ENCODE measurements at places on chromosomes 1 and 21.

DNA sequence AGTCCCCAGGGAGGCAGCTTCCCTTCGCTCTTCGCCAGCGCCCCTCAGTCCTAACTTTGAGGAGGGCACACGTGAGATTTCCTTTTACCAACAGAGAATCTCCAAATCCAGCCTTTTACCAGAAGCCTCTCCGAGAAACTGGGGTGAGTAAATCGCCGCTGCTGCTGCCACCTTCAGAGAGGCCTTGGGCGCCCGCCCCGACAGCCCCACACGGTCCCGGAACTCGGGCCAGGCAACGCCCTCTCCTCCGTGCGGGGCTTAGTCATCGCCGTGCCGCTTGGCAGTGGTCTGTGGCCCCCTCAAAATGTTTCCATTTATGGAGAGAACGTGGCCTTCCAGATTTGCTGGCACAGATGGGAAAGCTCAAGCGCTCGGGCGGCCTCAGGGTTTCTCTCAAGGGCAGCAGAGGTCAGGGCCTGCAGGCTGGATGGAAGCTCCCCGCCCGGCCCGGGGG lies 41.4 kb upstream of the COL6A2 start:
- DNase-seq: no peak

DNA sequence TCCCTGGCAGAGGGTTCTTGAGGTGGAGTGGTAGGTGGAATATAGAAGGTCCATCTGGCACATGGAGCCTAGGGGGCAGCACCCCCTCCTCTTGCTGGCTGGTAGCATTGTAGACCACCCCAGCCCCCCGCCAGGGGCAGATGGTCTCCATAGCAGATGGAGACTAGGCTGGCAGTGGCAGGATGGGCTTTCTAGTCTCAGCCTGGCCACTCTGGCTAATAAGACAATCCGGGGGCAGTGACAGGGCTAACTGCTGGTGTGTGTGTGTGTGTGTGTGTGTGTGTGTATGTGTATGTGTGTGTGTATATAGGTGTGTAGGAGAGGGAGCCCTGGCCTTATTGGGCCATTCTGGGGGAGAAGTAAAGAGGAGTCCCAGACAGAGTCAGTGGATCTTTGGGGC lies 16.1 kb downstream of the UTP11 start:
- DNase-seq: no peak

DNA sequence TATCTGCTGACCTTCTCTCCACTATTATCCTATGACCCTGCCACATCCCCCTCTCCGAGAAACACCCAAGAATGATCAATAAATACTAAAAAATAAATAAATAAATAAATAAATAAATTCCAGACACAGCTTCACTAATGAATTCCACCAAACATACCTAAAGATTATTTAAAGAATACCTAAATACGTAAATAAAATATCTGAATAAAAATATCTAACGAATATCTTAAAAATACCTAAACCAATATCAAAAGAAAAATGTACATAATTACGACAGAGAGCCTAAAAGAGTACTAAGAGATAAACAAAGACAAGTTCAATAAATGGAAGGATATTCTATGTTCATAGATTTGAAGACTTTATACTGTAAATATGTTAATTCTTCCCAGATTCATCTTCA lies 132.5 kb downstream of the FAF1 start:
- DNase-seq: no peak

DNA sequence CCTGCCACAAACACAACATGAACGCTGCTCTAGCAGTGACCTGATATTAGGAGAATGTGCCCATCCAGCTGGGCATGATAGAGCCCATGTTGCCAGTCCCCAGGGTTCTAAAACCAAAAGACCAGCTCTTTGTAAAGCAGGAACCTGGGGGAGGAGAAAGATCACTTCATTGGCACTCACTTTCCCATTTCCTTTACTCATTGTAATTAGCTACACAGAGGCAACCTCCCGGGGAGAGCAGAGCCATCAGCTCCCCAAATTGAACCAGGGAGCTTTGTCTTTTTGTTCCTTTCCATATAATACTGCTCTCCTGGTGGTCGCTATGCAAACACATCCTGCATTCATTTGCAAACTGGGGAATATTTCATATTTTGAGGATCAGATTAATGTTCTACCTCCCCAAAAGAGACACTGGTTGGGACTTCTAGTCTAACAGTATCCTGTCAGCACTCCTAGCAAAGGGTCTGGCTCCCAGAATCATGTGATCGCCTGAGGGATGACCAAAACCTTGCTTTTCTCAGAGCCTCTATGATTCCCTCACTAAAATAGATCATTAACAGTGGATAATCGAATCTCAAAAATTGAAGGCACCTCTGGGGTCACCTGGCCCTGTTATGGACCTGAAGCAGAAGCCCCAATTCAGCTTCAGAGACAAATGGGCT lies 76.7 kb upstream of the CD1D start:
- no peak for DNase-seq

GRCh38 chr1:15001317-15001915 lies 152.1 kb upstream of the TMEM51 start:
- DNase-seq: no peak

DNA sequence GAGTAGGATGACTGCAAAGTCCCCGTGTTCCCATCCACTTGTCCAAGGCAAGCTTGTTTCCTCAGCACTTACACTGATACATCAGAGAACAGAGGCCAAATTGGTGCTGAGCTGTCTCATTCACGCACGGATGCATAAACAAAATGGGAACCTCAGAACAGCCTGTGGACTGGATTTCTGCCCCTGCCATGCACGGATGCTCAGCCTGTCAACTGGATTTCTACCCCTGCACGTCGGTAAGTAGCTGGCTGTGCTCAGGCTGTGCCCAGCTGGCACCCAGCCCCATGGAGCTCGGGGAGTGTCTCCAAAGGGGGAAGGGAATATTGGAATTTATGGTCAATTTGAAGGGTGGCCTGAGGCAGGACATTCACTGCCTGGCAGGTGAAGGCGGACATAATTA lies 40.8 kb upstream of the TMPRSS2 start:
- no peak for DNase-seq

GRCh38 chr1:214102907-214103306 lies 115.1 kb downstream of the PROX1 start:
- peak; percentile 31 for DNase-seq

DNA sequence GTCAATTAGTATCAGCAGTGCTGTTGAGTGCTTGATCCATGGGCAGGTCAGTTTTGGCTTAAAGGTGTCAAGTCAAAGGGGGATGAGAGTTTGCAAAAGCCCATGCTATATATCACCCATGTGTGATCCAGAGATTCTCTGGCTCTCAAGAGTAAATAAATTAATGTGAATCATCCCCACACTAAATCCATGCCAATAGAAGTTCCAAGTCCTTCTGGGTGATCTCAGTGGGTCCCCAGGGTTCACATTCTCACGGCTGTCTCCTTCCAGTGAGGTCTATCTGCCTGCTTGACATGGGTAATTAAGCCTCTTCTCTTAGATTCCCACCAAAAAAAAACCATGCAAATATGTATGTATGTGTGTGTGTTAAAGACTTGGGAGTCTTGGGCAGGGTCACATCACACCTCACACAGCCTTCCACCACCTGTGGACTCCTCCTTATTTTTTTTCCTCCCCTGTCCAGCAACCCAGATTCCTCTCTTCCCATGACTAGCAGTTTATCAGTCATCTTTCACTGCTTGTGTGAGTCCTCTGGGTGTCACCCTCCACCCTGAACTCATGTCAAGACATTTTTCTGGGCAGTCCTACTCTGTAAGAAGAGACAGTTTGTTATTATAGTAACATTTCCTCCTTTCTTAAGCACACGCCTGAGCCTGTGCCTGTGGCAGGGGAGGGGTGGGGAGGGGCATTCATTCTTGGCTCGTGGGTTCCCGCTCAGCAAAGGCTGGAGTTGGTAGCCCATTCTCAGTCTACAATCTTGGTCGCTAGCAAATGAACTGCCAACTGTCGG lies 14.3 kb upstream of the S100A11 start:
- DNase-seq: no peak

- no peak for DNase-seq
These were observed 8.9 kb downstream of the VSIG8 start for GRCh38 chr1:159853417-159854115.

- DNase-seq: no peak
These were observed 1.2 kb upstream of the S100A5 start for GRCh38 chr1:153541641-153542590.

GRCh38 chr1:212219679-212220463 lies 65.3 kb upstream of the PPP2R5A start:
- DNase-seq: peak; percentile 57

DNA sequence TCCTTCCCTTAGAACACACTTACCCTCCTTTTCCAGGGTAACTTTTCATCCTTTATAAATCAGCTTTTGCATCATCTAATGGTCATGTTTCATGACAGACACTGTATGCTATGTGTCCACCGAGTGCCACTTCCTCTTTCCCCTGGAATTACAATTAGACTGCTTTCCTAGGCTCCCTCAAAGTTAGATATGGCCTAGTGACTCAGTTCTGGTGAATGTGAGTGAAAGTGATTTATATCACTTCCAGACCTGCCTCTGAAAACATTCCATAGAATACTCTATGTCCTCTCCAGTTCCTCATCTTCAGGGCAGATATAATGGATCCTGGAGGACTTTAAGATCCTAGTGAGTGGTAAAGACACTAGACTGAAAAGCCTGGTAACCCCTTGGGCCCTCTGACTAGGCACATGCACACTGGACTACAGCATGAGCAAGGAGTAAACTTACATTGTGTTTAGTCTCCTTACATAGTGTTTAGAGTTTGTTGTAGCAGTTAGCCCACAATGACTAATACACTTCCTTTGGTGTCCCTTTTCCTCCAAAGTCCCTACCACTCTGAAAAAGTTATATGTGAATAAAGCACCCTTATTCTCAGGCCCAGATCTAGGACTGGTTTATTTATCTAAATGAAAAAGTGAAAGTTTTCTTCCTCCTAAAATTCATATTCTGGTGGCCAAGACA lies 59.3 kb downstream of the GPR88 start:
- peak; percentile 78 for DNase-seq

DNA sequence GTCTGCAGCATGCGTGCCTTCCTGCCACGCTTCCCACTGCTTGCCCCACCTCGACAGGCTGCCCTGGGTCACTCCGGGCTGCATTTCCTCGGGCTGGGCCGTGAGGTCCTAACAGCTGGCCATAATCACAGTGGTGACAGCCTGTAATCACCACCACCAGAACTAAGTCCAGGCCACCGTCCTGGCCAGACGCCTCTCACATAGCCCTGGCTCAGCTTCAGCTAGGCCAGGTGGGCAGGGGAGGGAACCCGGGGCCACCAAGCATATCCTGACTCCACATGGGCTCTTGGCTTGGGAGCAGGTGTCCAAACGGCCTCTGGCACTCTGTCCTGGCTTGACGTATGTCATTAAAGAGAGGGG lies 229.5 kb downstream of the TRABD2B start:
- no peak for DNase-seq

DNA sequence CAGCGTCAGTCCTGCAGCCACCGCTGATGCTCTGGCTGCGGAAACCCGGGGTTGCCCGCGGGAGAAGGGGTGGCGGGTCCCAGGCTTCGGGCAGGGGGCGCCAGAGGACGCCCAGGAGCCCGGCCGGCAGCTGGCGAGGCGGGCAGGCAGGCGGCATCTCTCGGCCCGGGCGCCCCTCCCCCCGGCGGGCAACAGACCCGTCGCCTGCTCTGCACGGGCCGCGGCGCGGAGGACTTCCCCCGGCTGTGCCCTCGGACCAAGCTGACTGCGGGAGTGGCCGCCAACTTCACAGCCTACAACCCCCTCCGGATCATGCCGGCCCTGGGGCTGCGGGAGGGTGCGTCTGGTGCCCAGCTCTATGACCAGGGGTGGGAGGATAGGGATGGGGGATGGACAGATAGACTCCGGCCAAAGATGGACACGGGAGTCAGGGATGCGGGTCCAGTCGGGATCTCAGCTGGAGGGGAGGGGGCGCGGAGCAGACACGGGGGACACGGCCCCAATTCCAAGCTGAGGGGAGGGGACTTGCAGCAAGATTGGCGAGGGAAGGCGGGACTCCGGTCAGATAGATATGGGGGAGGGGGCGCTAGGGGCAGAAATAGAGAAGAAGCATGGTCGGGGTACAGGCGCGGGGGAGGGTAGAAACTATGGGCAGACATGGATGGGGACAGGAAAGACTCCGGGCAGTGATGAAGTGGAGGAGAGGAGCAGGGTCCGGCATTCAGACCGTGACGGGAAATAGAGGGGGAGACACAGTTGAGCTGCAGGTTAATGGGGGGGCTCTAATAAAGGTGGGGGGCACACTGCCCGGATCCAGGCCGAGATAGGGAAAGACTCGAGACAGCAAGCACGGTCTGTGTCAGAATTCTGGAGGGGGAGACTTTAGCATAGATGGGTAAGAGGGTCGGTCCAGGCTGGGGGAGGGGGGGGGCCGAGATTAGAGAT lies 1.1 kb downstream of the ADGRB2 start:
- DNase-seq: no peak

DNA sequence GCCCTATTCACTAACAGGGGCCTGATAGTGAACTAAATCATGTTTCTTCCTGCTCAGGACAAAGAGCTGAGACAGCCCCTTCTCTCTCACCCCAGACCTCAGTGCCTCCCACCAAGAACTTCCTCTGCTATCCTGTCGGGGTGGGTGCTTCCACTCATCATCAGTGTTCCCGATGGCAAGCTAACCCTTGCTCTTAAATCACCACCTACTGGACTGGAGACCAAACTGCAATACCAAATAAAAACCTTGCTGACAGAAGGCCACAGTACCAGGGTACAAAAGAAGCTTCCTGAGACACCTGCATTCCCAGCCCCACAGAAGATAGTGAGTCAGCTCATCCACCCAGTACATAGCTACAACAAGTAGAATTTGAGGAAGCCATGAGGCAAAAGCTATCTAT lies 799.5 kb downstream of the LTN1 start:
- DNase-seq: no peak

- DNase-seq: no peak
These were observed 5.5 kb upstream of the PIK3R3 start for GRCh38 chr1:46137916-46138315.

GRCh38 chr1:47187231-47187925 lies 2.5 kb downstream of the PDZK1IP1 start:
- no peak for DNase-seq

GRCh38 chr1:236685917-236686814 lies at the start of gene ACTN2:
Gene ACTN2 (plus strand): TSS chr1:236686499. CDS start chr1:236686674, 175 bp downstream.
- no peak for DNase-seq

DNA sequence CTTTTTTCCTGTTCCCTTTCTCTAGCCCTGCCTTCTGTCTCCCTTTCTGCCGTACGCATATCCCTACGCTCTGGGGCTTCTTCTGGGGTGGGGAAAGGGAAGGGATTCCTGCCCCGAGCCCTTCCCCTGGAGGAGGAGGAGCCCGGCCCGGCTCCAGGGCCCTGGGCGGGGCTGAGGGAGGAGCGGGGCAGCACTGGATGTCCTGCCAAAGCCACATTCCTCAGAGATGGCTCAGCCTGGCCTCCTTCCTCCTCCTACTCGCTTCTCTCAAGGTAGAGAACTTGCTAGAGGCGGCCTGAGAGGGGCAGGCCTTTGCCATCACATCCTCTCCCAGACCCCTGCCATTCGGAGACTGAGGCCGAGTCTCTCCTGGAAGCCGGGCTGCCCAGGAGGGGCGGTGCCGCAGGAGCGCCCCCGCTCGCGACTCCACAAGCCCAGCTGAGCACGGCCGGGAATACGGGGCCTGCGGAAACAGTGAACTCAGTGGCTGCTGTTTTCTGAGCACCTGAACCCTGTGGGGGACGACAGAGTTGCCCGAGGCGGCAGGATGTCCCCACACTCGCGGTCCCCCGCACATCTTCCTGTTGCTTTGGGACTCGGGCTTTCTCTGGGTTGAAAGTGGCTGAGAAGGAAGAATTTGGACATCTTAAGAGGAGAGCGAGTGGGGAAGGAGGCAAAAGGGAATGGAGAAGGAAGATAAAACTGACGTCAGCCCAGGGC lies 12.2 kb downstream of the ADAMTSL4 start:
- DNase-seq: peak; percentile 94

GRCh38 chr1:223711173-223711572 lies 1.2 kb upstream of the CAPN2 start:
- DNase-seq: no peak
